ENCODE measurements at places on chromosomes 3 and 15.

- DNase-seq = no peak
Observed at GRCh38 chr15:59791755-59792154, 102.6 kb upstream of the BNIP2 start.

DNA sequence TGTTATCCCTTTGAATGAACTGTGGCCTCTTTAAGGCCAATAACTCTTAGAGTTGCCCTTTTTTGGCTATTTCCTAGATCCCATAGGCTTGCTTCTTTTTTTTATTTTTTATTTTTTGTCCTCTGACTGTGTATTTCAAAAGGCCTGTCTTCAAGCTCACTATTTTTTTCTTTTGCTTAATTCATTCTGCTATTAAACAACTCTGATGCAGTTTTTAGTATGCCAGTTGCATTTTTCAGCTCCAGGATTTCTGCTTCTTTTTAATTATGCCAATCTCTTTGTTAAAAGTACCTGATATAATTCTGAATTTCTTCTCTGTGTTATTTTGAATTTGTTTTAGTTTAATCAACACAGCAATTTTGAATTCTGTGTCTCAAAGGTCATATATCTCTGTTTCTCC, 912.1 kb downstream of the PLOD2 start:
- DNase-seq = no peak

DNA sequence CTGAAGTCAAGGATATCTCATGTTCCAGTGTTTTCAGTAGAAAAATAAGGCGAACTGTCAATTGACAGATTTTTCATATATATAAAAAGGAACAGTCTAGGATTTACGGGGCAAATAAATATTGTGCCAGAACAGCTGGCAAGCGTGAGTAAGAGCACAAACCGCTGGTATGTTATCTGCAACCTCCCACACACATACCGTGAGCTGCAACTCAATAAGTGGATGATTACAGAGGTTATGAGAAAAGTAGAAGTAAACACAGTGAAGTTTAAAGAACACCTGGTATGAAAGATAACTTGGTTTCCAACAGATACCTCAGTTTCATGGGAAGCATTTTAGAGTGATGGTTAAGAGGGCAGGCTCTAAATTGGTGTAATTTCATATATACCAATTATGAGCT, 733.4 kb downstream of the TUSC7 start:
- DNase-seq = no peak

DNA sequence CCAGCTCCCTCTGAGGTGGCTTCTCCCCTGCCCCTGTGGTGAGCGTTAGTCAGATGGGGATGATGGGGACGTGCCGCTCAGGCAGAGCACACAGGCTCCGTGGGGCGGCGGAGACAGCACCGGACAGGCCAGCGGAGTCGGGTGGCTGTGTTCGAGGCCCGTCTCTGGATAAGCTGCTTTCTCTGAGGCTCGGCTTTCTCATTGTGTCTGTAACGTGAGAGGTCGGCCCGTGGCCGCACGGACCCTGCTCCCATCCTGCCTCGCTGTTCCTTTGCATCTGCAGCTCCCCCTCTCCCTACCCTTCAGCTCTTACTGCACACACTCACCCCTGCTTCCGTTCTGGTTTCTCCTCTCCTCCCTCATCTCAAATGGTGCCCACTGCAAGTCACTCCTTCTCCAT, 62.5 kb downstream of the FAM43A start:
- no peak for DNase-seq

- DNase-seq = no peak
Observed at GRCh38 chr3:134911586-134912548, 116.8 kb downstream of the EPHB1 start.

DNA sequence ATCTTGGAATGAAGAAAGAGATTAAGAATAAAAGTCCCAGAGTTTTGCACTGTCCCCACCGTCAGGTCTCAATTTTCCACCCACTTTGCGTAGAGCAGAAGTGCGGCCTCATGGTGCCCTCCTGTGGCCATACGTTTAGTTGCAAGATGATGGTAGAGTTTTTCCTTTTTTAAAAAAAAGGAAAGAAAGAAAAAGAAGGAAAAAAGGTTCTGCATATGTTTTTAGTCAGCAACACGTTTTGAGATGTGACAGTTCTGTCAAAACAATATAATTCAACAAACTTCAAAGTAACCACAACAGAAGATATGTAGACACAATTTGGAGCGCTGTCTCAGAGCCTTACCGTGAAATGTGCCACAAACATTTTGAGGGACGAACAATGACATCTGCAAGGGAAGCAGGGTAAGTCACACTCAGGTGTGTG, 24.6 kb downstream of the EBLN2 start:
- DNase-seq = no peak

DNA sequence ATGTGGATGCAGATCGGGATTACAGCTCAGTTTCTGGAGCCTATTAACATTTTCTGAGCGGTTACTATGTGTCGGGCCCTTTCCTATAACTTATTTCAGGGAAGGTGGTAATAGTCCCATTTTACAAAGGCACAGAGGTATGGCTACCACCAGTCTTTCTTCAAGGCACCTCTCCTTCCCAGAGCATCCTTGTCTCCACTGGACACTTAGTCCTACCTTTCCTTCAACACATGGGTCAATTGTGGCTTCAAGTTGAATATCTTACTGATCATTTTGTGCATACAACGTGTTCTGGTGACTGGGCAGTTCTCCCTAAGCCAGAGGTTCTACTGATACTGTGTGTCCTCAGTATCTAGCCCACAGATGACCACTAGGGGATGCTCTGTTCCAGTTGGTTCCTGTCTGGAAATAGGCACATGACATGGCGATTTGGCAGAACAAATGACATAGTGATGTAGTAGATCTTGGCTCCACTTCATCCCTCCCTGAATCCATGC, 60.7 kb upstream of the CMTM8 start:
- DNase-seq = peak; percentile 20

DNA sequence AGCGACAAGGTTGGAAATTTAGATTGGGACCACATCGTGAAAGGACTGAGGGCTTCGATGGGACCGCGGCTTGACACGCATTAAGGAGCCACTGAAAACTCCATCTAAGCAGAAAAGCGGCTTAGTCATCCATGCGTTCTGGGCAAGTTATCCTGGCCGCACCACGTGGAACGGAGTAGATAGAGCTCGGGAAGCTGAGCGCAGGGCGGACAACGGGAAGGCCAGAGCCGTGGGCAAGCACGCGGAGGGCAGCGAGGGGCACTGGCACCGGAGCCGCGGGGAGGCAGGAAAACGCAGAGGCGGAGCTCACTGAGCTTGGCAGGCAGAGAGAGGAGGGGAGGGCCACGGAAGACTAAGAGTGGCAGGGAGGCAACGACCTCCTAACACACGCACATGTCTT, 61.3 kb upstream of the VGLL4 start:
- no peak for DNase-seq

Data from activated CD4-positive, CD25-positive, alpha-beta regulatory T cell (primary cell).